Activated naive CD4-positive, alpha-beta T cell treated with anti-CD3 and anti-CD28 coated beads, Interleukin-2, amount 10 ng/mL, durations not matched to agents 7 days and 5 days (primary cell): ENCODE measurements at places on chromosomes 3 and 15.

- DNase-seq = no peak
Measured at GRCh38 chr3:144028798-144029411, 57.3 kb downstream of the DIPK2A start.

DNA sequence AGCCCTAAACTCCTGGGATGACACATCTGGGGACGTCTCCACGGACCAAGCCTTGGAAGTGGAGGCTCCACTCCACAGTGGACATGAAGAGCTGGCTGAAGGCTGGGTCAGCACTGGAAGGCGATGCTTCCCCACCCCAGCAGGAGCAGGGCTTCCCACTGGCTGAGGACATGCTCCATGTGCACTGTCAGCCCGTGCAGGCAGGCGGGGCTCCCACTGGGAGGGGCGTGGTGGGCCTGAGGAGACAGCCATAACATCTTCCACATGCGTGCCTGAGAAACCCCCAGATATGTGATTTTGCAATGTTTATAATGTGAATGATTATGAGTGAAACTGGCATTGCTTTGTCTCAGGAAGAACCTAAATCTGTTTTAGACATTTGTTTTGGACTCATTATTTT lies 231.3 kb downstream of the KLF13 start:
- DNase-seq = no peak

GRCh38 chr3:51378726-51379125 lies 6.4 kb upstream of the MANF start:
- peak; percentile 5 for DNase-seq

DNA sequence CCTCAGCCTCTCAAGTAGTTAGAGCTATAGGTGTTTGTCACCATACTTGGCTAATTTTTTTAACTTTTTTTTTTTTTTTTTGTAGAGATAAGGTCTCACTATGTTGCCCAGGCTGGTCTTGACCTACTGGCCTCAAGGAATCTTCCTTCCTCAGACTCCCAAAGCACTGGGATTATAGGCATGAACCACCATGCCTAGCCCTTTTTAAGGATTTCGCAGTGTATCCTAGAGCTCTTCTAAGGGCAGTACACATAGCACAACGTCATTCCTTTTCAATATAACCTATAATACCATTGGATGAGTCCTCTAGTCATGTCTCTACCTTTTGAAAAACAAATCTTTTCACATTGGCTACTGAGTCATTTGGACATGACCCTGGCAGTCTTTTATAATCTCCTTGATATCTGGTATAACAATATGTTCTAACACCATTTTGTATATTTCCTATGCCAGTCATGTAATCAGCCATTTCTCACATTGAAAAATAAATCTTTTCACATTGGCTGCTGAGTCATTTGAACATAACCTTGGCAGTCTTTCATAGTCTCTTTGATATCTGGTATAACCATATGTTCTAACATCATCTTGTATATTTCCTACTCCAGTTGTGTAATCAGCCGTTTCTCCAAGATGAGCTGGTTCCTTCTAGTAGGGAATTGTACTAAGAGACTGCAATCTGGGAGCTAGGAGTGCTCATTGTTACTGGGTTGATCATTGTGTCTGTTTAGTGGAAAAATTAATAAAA lies 944.7 kb downstream of the MCTP2 start:
- no peak for DNase-seq

DNA sequence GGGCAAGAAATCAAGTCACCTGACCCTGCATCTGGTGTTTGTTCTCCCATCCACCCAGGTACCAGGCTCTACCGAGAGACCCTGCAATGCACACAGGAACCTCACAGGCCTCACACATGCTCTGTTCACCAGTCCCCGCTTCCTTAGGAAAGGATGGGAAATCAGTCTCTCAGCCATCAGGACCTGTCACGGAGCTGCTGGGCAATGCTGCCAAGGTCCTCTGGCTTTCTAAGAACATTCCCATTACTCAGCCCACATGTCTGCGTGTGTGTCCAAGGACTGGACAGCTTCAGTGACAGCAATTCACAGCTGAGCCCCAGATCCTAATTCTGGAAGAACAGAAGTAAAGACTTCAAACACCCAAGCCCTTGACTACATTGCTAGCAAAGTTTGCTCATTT lies 6.5 kb upstream of the SRGAP3 start:
- DNase-seq = no peak

GRCh38 chr3:14235912-14236295 lies 57.3 kb downstream of the LSM3 start:
- DNase-seq = no peak

DNA sequence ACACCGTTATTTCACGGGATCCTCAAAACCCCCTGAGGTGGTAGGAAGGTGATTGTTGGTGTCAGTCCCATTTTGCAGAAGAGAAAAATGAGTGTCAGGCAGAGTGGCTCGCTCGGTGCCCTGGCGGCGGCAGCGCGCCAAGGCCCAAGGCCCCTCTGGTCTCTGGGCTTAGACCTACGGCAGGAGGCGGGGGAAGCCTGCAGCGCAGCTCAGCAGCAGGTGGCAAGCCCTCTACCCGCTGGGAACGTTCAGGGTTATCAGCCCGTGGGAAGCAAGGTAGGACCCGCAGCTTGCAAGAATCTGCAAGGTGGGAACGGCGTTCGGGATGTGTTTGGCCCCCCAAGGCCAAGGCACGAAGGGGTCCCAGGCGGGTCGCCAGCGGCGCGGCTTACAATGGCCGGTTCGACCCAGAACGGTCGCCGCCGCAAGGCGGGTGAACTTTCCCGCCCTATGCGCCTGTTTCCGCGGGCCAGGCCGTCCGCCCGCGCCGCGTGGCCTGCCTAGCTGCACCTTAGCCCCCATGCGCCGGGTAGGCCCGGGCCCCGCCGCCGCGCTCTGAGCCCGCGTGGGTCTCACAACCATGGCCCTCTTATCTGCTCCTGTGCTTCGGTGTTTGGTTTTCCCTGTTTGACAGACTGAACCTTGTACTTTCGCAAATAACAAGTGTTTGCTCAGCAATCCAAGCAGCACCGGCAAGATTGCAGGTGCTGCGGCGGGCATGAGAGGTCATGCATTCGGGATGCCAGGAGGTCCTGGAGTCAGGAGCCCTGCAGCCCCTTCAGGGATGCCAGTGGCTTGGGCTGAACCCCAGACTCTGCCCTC lies 39.7 kb downstream of the CCNL1 start:
- no peak for DNase-seq

GRCh38 chr3:26807272-26807671 lies 184.7 kb downstream of the LRRC3B start:
- no peak for DNase-seq

DNA sequence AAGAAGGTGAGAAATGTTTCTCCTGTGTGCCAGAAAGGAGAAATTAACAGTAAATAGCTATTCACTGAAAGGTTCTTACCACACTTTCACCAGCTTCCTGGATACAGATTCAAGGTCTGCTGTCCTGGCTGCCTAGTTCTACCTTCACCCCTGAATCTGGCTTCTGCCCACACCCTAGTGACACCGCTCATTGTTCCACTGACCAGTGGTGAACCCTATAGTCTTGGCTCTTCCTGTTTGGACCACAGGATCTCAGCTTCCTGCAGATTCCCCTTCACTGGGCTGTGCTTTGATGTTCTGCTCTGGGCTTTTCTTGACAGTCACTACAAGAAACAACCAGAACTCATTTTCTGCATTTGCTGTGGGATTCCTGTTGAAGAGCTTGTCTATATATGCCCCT lies 250.0 kb downstream of the XXYLT1 start:
- no peak for DNase-seq

DNA sequence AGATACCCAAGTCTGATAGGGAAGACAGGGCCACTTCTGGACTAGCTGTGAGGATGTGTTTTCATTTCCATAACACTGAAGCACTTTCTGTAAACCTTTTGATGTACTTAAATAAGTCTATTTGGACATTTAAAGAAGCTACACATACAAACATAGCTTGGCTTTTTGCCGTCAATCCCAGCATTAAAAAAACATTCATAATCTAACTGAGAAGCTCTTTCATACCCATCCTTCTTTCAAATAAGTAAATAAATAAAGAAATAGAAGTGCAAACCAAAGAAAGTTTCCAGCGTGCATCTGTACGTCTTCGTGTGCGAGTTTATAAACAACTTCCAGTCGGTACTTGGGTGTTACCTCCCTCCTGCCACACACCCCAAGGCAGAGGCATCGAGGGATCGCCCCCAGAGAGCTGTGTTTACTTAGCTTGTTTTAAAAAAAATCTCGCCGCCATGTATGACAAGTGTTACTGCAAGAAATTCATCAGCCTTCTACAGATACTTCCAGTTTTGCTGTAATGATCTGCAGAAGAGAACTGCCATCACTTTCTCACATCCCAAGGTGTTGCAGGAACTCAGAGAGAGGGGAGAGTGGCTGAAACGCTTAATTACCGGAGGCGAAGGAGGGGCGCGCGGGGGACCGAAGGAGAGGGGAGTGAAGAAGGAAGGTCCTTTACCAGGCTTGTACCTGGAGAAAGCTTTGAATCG lies 9.0 kb upstream of the MEIS2 start:
- no peak for DNase-seq

GRCh38 chr3:188274249-188274915 lies 120.4 kb downstream of the LPP start:
- no peak for DNase-seq

- peak; percentile 34 for DNase-seq
Measured at GRCh38 chr15:38254051-38254883, 1.6 kb downstream of the SPRED1 start.

DNA sequence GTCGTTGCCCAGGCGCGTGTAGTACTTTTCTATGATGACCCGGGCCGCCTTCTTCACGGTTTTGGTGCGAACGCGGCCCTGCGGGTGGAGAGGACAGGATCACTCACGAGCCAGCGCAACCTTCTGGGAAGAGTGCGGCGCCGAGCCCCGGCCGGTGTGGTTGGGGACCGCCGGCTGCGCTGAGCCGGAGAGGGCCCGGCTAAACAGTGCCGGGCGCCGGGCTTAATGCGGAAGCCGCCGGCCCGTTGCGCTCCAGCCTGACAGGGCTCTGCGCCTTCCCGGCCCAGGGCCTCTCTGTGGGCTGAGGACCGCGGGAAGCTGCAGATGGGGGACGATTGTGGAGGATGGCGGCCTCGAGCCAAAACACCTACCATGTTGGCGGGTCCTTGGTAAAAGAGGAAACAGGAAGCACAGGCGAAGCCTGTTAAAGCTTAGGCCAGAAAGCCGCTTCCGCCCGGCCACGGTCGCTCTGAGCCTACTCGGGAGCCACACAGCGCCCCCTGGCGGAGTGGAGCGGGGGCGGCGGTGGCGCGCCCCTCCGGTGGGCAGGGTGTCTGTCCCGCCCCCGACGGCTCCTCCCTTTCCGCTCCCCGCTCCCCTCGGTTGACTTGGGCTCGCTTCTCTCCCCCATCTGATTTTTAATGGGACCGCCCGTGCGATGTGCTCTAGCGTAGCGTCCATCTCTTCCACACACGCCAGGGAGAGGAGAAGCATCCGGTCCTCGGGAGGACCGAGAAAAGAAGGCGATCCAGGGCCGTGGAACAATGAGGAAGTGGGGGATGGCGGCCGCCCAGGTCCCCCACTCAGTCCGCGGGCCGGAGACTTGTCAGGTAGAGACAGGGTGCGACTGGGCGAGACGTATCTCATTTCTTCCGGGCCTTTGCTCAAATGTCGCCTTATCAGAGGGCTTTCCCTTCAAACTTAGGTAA lies at the start of gene RPS17:
Gene RPS17 (minus strand): TSS at position 403 of the 929 bp plus-strand sequence. CDS start 29 bp downstream, at position 374.
- peak; percentile 98 for DNase-seq

- no peak for DNase-seq
Measured at GRCh38 chr3:18236726-18237125, 188.4 kb downstream of the SATB1 start.
